ENCODE measurements at places on chromosomes 2 and 18.

GRCh38 chr2:154324601-154325000 is 373.9 kb upstream of the KCNJ3 start:
- no peaks in the 10 kb centered on the region for H3K4me1 ChIP-seq
- no peak for DNase-seq
- H3K27me3 ChIP-seq, result no peaks in the 10 kb centered on the region
- H3K36me3 ChIP-seq, result no peaks in the 10 kb centered on the region

- no peaks in the 10 kb centered on the region for H3K36me3 ChIP-seq
- H3K27ac ChIP-seq, result peak overlapping the region; percentile 68
- DNase-seq, result peak; percentile 74
- H3K4me1 ChIP-seq, result peaks cover 54% of the 10 kb centered on the region
- H3K27me3 ChIP-seq, result peaks cover 86% of the 10 kb centered on the region
These were observed 1.9 kb downstream of the SP5 start for GRCh38 chr2:170716851-170717598.

- no peak overlapping the region for H3K4me3 ChIP-seq
- H3K4me1 ChIP-seq, result no peaks in the 10 kb centered on the region
- H3K27ac ChIP-seq, result no peak overlapping the region
- H3K36me3 ChIP-seq, result no peaks in the 10 kb centered on the region
- no peaks in the 10 kb centered on the region for H3K27me3 ChIP-seq
These were observed 461.5 kb downstream of the IRS1 start for GRCh38 chr2:226337941-226338600.

DNA sequence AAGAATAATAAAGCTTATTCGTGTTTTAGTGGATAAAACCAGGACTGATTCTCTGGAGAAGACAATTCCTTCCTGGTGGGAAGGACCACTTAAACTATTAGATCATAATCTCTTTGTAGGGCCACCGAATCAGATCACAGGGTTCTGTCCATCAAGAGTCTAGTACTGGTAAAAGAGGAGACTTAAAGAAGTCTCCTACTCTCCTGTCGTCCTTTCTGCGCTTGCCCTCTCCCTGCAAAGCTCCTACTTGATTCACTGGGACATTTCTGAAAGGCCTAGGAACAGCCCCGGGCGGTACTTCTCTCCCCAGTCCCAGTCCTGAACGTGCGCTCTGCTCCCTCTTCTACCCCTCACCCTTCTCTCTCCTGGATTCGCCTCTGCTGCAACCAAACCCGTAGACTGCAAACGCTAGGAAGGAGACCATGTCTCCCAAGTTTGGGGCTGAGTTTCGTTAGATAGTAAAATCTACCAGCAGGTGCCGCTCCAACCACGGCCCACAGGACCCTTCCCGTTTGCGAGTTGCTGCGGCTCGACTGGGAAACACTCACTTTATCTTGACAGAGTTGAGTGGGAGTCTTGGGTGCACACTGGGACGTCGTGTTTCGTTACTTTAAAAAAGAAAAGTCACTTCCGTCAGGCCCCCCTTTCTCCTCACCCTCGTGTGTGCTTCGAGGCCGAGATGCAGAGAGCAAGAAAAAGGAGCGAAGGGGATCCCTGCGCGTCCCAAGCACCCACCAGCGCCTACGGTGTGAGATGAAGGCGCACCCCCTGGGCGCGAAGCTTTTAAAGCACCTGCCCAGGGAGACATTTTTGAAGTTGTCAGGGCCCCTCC is 923 bp downstream of the FIGLA start:
- H3K4me1 ChIP-seq, result peaks cover 14% of the 10 kb centered on the region
- DNase-seq, result no peak
- H3K27me3 ChIP-seq, result peaks cover 68% of the 10 kb centered on the region

DNA sequence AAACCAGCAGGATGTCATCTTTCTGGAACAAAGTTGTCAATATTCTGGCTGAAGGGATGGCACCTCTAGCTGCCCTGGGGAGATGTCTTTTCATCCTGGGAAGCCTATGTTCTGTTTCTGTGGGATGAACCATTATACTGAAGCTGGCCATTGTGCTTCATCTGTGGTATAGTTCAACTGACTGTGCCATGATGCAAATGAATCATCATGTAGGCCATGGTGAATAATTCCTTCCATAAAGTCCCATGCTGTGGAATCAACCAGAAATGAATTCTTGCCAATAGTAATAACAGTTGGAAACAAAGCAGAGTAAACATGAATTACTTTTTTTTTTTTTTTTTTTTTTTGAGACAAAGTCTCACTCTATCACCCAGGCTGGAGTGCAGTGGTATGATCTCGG is 64.1 kb upstream of the CNGA3 start:
- H3K4me1 ChIP-seq, result no peaks in the 10 kb centered on the region
- no peak overlapping the region for H3K4me3 ChIP-seq
- DNase-seq, result no peak
- no peak overlapping the region for H3K27ac ChIP-seq
- H3K27me3 ChIP-seq, result peaks cover 25% of the 10 kb centered on the region
- H3K36me3 ChIP-seq, result no peaks in the 10 kb centered on the region

DNA sequence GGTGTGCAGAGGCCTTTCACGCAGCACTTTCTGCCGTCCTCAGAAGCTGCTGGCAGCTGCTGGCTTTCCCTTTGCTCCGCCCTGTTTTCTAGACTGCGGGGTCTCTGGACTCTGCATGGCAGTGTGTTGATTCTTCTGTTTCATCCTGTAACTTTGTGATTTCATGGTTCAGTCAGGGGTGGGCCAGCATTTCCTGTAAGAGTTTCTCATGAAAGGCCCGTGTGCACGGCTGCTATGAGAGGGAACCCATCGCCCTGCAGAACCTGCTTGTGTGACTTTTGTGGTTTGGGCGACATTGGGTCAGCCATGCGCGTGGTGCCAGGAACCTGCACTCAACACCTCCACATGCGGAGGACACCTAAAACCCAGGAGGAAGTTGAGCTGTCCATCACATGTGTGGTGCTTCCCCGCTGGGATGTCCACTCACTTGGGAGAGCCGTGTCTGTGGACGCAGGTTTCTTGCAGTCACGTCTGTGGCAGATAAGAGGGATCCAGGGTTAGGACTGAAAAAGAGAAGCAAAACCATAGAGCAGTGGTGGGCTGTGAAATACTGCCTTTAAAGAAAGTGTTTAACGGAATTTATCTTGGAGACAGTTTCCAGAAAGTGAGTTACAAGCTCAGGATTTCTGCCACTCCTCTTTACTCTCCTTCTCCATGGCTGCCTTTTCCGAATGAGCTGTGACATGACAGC is 167.3 kb upstream of the ALKAL2 start:
- H3K36me3 ChIP-seq, result no peaks in the 10 kb centered on the region
- no peak overlapping the region for H3K4me3 ChIP-seq
- DNase-seq, result no peak
- H3K4me1 ChIP-seq, result peaks cover 4% of the 10 kb centered on the region
- H3K27ac ChIP-seq, result no peak overlapping the region

DNA sequence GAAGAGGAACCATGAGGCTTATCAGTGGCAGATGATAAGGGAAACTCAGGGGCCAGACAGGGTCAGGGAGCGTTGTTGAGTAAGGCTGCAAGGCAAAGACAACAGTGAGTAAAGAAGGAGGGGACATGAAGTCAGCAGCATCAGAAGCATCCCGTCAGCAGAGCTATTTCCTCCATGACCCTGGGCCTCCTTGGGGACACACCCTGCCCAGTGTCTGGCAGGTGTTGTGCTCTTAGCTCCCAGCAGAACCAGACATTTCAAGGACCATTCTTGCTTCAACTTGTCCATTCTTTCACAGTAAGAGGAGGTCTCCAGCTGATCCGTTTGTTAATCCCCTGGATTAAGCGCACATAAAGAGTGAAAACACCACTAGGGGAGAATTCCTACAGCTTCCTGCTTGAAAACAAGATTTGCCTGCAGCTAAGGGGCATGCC is 88.7 kb upstream of the MEIS1 start:
- H3K36me3 ChIP-seq, result no peaks in the 10 kb centered on the region
- no peaks in the 10 kb centered on the region for H3K27me3 ChIP-seq
- no peak overlapping the region for H3K27ac ChIP-seq
- DNase-seq, result no peak

DNA sequence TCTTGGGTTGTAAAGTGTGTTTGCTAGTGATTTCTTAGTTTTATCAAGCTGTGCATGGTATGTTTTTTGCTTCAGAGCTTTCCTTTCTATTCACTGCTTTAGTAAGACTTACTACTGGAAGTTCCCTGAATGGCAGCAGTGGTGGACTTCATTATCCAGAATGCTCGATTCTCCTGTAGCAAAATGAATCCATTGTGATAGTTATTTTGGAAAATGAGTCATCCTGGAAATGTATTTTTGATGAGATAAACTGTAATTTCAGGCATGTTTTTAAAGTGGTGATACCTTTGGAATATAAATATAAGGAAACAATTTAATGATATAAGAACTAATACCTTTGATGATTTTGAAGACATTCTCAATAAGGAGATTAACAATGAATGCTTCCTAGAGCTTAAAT is 387.1 kb downstream of the PTPRM start:
- no peak for DNase-seq
- no peaks in the 10 kb centered on the region for H3K27me3 ChIP-seq
- no peak overlapping the region for H3K4me3 ChIP-seq
- H3K27ac ChIP-seq, result no peak overlapping the region

GRCh38 chr2:149894760-149895159 is 307.2 kb upstream of the MMADHC start:
- H3K36me3 ChIP-seq, result no peaks in the 10 kb centered on the region
- no peak overlapping the region for H3K27ac ChIP-seq
- H3K4me1 ChIP-seq, result no peaks in the 10 kb centered on the region
- H3K27me3 ChIP-seq, result no peaks in the 10 kb centered on the region
- H3K4me3 ChIP-seq, result no peak overlapping the region

DNA sequence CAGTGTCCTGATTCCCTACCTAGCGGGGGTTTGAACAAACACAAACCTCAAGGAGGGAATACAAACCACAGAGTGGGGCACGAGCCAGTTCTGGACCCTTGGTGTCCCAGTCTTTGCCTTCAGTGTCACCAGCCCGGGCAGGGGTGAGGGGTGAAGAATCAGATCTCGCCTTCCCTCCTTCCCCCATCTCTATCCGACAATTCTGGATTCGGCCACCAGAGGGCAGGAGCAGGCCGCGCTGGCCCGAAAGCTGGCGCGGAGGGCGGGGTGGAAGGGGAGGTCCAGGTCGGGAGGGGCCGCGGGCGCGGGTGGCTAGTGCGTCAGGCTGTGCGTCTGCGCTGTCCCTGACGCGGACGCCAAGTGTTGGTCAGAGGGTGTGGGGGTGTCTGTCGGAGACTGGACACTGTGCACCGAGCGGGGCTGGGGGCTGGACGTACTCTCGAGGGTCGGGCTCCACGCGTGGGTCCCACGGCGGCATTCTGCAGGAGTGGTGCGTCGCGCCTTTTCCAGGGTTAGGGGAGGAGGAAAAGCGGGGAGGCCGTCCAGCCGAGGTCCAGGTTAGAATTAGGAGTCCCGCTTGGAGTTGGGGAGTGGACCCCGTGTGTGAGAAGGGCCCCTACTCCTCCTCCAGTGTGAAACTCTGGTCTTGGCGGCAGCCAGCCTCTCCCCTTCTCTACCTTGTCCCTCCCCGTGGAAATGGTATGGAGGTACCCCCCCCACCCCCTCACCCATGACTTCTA is 2.9 kb upstream of the CRYBA2 start:
- peaks cover 91% of the 10 kb centered on the region for H3K27me3 ChIP-seq
- H3K4me3 ChIP-seq, result peak overlapping the region; percentile 39
- no peaks in the 10 kb centered on the region for H3K36me3 ChIP-seq

GRCh38 chr2:154142480-154142879 is 270.8 kb downstream of the GALNT13 start:
- DNase-seq, result no peak
- no peak overlapping the region for H3K27ac ChIP-seq
- H3K27me3 ChIP-seq, result no peaks in the 10 kb centered on the region
- H3K4me1 ChIP-seq, result no peaks in the 10 kb centered on the region
- H3K36me3 ChIP-seq, result no peaks in the 10 kb centered on the region

DNA sequence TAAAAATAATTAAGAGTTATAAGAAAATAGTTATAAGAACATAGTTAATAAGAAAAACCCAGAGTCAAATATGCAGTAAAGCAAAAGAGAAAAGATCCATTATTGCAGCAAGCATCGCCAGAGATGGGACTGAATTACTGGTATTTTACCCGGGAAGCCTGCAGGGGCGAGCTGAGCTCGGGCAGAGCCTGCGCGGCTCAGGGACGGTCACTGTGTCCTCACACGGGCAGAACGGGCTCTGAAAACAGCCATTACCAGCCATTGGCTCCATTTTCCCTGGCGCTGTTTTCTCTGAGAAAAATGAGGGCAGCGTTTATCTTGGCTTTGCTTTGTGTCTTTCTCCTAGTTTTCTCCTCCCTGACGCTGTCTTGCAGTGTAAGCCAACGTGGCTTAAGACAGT is 95.3 kb upstream of the ALKAL2 start:
- no peak for DNase-seq
- H3K36me3 ChIP-seq, result no peaks in the 10 kb centered on the region
- no peaks in the 10 kb centered on the region for H3K27me3 ChIP-seq
- H3K4me3 ChIP-seq, result no peak overlapping the region
- H3K27ac ChIP-seq, result no peak overlapping the region

DNA sequence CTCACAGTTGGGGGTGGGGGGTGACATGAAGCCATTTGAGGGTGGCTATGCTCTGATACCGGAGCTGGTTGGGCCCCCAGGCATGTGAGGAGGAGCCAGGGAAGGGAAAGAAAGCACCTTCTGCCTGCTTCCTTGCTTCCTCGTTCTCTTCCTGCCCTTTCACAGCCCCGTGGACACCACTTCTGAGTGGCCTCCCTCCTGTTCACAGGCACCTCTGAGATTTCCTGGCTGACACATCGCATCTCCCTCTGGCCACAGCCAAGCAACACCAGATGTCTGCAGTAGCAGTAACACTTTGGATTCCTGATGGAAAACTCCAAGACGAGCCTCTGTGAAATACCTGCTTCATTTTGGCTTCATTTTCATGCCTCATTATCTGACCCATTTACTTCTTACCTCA is 64.7 kb upstream of the ST3GAL5 start:
- H3K4me3 ChIP-seq, result no peak overlapping the region
- H3K36me3 ChIP-seq, result no peaks in the 10 kb centered on the region
- H3K27ac ChIP-seq, result no peak overlapping the region
- DNase-seq, result no peak
- no peaks in the 10 kb centered on the region for H3K27me3 ChIP-seq
- peaks cover 21% of the 10 kb centered on the region for H3K4me1 ChIP-seq

DNA sequence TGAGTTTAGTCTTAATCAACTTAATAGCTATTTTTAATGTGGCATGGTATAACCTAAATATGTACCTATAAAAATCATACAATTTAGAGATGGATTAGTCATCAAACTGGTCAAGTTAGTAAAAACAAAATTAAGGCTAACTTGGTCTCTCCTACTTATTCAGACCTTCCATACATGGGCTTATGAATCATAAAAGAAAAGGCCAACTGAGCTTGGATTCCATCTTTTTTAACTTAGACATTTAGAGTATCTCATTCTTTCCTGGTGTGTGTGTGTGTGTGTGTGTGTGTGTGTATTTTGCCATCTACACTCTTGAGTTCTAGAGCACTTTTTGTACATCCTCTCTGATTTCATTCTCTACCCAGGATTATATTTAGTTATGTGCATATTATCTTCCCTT is 637.5 kb downstream of the PLCL1 start:
- no peak overlapping the region for H3K27ac ChIP-seq
- no peak overlapping the region for H3K4me3 ChIP-seq
- no peaks in the 10 kb centered on the region for H3K27me3 ChIP-seq
- DNase-seq, result no peak
- H3K36me3 ChIP-seq, result no peaks in the 10 kb centered on the region

GRCh38 chr2:65040400-65041261 is 15.6 kb upstream of the CEP68 start:
- no peaks in the 10 kb centered on the region for H3K27me3 ChIP-seq
- peaks cover 8% of the 10 kb centered on the region for H3K4me1 ChIP-seq
- DNase-seq, result peak; percentile 92
- H3K4me3 ChIP-seq, result no peak overlapping the region
- no peak overlapping the region for H3K27ac ChIP-seq

- no peak overlapping the region for H3K27ac ChIP-seq
- H3K4me1 ChIP-seq, result no peaks in the 10 kb centered on the region
- no peaks in the 10 kb centered on the region for H3K27me3 ChIP-seq
- DNase-seq, result no peak
These were observed 77.9 kb upstream of the PHLPP1 start for GRCh38 chr18:62637403-62637802.

Measured in suprapubic skin (tissue), 4 donors.